Heart right ventricle (tissue), 16 donors: ENCODE measurements at places on chromosomes 2 and 18. TPM values are rescaled to one million over a fixed set of nuclear protein-coding genes. Genes with fewer than 3 reads are reported as not detected.

DNA sequence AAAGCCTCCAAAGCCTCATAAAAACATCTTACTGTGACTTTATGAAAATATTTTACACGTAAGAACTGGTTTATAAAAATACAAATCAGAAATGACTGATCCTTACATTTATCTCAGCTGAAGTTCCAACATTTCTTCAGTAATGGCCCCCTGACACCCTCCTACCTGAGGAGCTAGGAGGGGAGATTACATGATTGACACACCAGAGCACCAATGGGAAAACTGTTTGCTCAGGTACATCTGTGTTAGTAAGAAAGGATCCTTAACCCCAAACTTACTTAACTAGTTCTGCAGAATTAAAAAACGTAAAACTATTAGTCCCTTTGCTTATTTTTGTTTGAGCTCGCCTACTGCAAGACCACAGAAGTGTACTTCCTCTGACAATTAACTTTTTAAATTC, 27.0 kb downstream of the ENOSF1 start:
- H3K36me3 ChIP-seq: no peaks in the 10 kb centered on the region
- no peak overlapping the region for H3K27ac ChIP-seq
- no peaks in the 10 kb centered on the region for H3K4me1 ChIP-seq
- no peak for DNase-seq
- no peaks in the 10 kb centered on the region for H3K27me3 ChIP-seq

DNA sequence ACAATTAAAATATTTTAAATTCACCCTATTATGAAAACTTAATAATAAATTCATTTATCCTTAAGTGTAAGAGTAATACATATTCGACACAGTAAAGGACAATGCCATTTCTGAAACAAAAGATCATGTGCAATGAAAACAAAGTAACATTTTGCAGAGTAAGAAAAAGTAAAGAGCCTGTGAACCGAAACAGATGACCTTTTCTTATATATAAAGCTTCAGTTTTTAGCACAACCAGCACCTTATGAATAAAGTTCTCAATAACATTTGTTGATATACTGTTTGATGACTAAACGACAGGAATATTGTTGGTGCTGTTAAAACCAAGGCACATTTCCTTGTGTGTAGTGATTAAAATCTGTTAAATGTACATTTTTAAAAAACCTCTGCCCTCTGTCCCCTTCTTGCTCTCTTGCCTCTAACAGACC, 1.5 kb downstream of the PELI1 start:
- H3K4me1 ChIP-seq: peaks cover 46% of the 10 kb centered on the region
- peak overlapping the region; percentile 99 for H3K27ac ChIP-seq
- peak overlapping the region; percentile 99 for H3K4me3 ChIP-seq
- DNase-seq: no peak
- H3K36me3 ChIP-seq: no peaks in the 10 kb centered on the region

- H3K4me3 ChIP-seq: no peak overlapping the region
- H3K27ac ChIP-seq: no peak overlapping the region
- H3K4me1 ChIP-seq: peaks cover 8% of the 10 kb centered on the region
- H3K27me3 ChIP-seq: no peaks in the 10 kb centered on the region
- no peaks in the 10 kb centered on the region for H3K36me3 ChIP-seq
- DNase-seq: no peak
Observed at GRCh38 chr2:12436935-12437561, 279.7 kb upstream of the TRIB2 start.

GRCh38 chr2:105538840-105539239, 140.0 kb upstream of the FHL2 start:
- H3K27me3 ChIP-seq: no peaks in the 10 kb centered on the region
- H3K4me1 ChIP-seq: no peaks in the 10 kb centered on the region
- no peak for DNase-seq
- H3K4me3 ChIP-seq: no peak overlapping the region
- H3K36me3 ChIP-seq: no peaks in the 10 kb centered on the region

DNA sequence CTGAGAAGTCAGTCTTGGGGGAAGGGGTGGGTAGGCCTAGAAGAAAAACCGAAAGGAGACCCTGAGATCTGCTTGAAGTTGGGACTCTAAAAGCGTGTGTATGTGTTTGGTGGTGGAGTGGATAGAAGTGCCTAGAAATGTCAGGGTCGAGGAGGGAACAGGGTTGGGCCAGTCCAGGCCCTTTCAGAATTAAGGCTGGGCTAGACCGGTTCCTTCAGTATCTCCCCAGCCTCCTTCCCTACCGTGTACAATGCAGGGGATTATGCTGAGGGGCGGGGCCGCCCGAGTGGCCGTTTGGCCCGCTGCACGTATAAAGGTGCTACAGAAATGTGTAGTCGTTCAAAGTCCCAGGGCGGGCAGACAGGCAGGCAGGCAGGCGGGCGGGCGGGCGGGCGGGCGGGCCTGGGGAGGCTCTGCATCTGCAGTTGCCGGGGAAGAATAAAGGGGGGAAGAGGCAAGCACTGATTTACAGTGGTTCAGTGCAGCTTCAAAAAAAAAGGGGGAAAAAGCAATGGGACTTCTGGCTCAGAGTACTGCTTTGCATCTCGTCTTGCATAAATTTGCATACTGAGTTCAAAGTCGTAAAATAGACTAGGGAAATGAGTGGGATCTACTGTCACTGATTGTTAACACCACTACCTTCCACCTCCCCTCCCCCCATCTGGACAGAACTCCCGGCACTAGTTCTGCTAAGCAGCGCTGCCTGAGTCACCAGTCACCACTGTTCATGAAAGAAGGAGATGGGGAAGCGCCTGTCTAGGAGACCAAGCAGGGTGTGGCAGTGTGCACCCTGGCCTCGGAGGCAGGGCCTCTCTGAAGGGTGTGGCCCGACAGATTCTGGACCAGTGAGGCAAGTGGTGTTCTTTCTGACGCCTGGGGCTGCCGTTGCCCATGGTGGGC, 3.6 kb downstream of the IGFBP2 start:
- H3K27me3 ChIP-seq: no peaks in the 10 kb centered on the region
- H3K4me3 ChIP-seq: peak overlapping the region; percentile 7
- no peak for DNase-seq

- H3K27ac ChIP-seq: no peak overlapping the region
- no peaks in the 10 kb centered on the region for H3K27me3 ChIP-seq
- no peaks in the 10 kb centered on the region for H3K4me1 ChIP-seq
- H3K4me3 ChIP-seq: no peak overlapping the region
Observed at GRCh38 chr2:195649629-195650190, 7.3 kb upstream of the SLC39A10 start.

DNA sequence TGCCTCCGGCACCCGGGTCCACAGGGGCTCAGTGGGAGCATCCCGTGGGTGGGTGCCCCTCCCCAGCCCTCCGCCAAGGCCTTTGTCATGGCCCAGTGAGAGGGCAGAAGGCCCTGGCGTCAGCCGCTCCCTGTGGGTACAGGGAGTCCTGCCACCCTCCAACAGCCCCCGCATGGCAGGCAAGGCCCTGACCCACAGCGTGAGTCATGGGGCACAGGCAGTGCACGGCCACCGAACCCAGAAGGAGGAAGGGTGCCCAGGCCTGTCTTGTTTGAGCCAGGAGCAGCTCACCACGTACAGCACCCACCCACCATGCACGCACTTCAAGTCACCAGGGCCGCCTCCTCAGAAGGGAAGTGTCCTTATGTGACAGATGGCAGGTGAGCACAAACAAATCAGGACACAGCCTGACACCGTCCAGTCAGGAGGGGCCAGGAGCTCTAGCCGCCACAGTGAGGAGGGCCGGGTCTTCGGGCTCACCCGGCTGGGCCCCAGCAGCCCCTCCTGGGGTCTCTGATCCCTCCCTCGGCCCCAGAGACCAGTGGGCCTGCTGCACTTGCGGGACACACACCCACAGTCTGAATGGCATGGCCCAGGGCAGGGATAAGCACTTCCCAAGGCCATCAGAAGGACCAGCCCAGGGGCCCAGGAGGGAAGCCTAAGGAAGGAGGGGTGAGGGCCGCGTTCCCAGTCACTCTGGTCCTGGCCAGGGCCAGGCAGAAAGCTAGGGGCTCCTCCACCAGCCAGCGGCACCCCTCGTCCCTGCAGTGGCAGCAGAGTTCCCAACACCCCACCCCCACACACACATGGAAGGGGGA, 25.8 kb downstream of the BIN1 start:
- no peaks in the 10 kb centered on the region for H3K27me3 ChIP-seq
- DNase-seq: no peak
- no peaks in the 10 kb centered on the region for H3K36me3 ChIP-seq
- H3K4me1 ChIP-seq: no peaks in the 10 kb centered on the region
- H3K27ac ChIP-seq: no peak overlapping the region

- no peaks in the 10 kb centered on the region for H3K4me1 ChIP-seq
- no peak for DNase-seq
- no peak overlapping the region for H3K4me3 ChIP-seq
- H3K36me3 ChIP-seq: no peaks in the 10 kb centered on the region
- no peaks in the 10 kb centered on the region for H3K27me3 ChIP-seq
- H3K27ac ChIP-seq: no peak overlapping the region
Observed at GRCh38 chr2:203574824-203575223, 39.7 kb upstream of the RAPH1 start.

- H3K36me3 ChIP-seq: no peaks in the 10 kb centered on the region
- no peak for DNase-seq
- no peak overlapping the region for H3K27ac ChIP-seq
- no peak overlapping the region for H3K4me3 ChIP-seq
Observed at GRCh38 chr2:35503311-35503710, 852.3 kb upstream of the CRIM1 start.

- no peak for DNase-seq
- no peaks in the 10 kb centered on the region for H3K4me1 ChIP-seq
- H3K27me3 ChIP-seq: no peaks in the 10 kb centered on the region
- H3K36me3 ChIP-seq: no peaks in the 10 kb centered on the region
- H3K27ac ChIP-seq: no peak overlapping the region
Observed at GRCh38 chr18:3075491-3075890, 62.5 kb upstream of the LPIN2 start.

DNA sequence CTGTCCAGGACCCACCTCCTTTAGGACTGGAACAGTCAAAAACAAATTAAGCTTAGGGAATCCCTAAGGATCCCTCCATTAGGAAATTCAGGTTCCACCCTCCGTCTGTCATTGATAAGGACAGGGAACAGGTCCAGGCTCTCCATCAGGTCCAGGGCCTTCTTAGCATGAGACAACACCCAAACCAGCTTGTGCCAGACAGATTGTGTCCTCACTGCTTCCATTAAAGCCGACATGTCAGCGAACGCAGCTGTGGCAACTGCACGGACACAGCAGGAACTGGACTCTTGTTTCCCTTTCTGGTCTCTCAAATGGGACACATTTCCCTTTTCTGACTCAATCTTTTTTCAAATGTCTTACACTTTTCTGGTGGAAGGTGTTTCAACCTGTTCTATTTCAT, 81.4 kb downstream of the BCL11A start:
- no peak overlapping the region for H3K4me3 ChIP-seq
- peaks cover 30% of the 10 kb centered on the region for H3K4me1 ChIP-seq
- DNase-seq: no peak
- no peaks in the 10 kb centered on the region for H3K36me3 ChIP-seq
- H3K27ac ChIP-seq: no peak overlapping the region
- no peaks in the 10 kb centered on the region for H3K27me3 ChIP-seq

DNA sequence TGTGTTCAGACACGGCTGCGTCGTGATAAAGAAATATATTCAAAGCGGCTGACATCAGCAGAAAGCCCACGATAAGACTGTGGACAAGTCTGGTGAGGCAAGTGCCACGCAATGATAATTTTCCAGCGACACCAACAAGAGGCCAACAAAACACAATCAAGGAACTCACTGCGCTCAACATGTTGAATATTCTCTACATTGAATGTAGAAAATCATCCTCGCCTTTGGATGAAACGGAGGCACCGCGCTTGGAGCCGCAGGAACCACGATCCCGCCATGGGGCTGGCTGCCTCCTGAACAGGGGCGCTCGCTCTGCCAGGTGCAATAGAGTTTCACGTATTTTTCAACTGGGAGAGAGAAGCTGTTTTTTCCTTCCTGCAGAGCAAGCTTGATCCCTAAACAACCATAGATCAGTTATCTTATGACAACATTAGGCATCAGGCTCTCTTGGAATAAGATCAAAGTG, 220.3 kb downstream of the ATAD2B start:
- no peaks in the 10 kb centered on the region for H3K27me3 ChIP-seq
- H3K27ac ChIP-seq: no peak overlapping the region
- no peaks in the 10 kb centered on the region for H3K36me3 ChIP-seq
- DNase-seq: no peak

GRCh38 chr2:168452781-168453180, 3.3 kb upstream of the CERS6 start:
- no peak overlapping the region for H3K27ac ChIP-seq
- no peak for DNase-seq
- H3K27me3 ChIP-seq: no peaks in the 10 kb centered on the region

DNA sequence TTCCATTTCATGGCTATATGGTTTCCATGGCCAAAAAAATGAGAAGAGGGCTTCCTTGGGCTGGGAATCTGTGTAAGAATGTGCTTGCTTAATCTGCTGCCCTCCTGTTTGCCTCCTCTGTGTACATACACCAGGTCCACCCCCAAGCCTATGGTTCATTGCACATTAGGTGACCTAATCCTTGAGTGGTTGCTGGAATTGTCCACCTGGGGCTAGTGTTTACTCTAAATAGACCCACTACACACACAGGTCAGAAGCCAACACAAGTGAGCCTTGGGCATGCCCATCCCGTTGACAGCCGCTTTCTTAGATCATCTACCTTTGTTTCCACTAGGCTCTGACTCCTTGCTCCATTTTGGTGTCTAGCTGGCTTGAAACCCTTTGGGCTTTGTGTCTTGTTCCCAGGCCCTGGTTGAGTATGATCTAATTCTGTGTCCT, 59.2 kb upstream of the ATL2 start:
- H3K27me3 ChIP-seq: no peaks in the 10 kb centered on the region
- H3K4me1 ChIP-seq: peaks cover 6% of the 10 kb centered on the region
- DNase-seq: no peak
- no peak overlapping the region for H3K4me3 ChIP-seq

GRCh38 chr18:48031641-48032040, 101.2 kb upstream of the SMAD2 start:
- DNase-seq: no peak
- no peaks in the 10 kb centered on the region for H3K36me3 ChIP-seq
- no peak overlapping the region for H3K4me3 ChIP-seq
- H3K4me1 ChIP-seq: peaks cover 8% of the 10 kb centered on the region
- no peaks in the 10 kb centered on the region for H3K27me3 ChIP-seq
- H3K27ac ChIP-seq: no peak overlapping the region

DNA sequence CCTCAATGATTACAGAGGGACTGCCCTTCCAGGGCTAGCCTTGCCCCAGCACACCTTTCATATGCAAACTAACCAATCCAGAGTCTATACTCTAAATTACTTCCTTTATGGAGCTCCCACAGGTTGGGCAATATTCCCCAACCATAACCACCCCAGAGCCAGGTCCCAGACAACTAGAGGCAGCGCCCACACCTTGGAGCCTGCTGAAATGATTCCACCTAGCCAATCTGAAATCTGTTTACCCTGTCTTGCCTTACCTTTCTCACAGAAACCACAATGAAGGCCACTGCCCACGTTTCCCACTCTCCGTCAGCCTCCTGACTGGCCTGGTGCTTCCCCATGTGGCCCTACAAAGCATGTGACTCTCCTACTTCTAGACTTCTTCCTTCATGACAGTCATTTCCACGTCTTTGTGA, 62.0 kb downstream of the REEP1 start:
- no peak overlapping the region for H3K27ac ChIP-seq
- H3K27me3 ChIP-seq: no peaks in the 10 kb centered on the region

- no peaks in the 10 kb centered on the region for H3K27me3 ChIP-seq
- DNase-seq: no peak
- H3K27ac ChIP-seq: no peak overlapping the region
- H3K36me3 ChIP-seq: no peaks in the 10 kb centered on the region
- no peak overlapping the region for H3K4me3 ChIP-seq
Observed at GRCh38 chr2:175353275-175353674, 171.8 kb upstream of the ATP5MC3 start.

The SUCLG1 gene
- total RNA-seq: 330 TPM

The SPATA3 gene
- total RNA-seq: not detected

The SERPINB13 gene
- total RNA-seq: not detected

The CCBE1 gene
- 1.2 TPM for total RNA-seq

The NEU2 gene
- not detected for total RNA-seq
